ENCODE measurements at places on chromosomes 13 and 19. TPM values are rescaled to one million over a fixed set of nuclear protein-coding genes. Genes with fewer than 3 reads are reported as not detected.

The ZNF253 gene
- 44.7 TPM for total RNA-seq

DNA sequence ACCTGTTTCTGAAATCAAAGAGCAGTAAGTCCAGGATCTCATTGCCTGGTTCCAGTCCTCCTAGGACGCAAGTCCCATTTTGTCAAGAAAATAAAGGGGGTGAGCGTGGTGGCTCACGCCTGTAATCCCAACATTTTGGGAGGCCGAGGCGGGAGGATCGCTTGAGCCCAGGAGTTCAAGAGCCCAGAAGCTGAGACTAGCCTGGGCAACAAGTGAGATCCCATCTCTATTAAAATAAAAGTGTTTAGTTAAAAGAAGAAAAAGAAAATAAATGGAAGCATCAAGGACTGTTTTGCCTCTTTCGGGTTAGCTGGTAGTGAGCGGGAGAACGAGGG, 344 bp upstream of the HAUS5 start:
- no peak for DNase-seq

DNA sequence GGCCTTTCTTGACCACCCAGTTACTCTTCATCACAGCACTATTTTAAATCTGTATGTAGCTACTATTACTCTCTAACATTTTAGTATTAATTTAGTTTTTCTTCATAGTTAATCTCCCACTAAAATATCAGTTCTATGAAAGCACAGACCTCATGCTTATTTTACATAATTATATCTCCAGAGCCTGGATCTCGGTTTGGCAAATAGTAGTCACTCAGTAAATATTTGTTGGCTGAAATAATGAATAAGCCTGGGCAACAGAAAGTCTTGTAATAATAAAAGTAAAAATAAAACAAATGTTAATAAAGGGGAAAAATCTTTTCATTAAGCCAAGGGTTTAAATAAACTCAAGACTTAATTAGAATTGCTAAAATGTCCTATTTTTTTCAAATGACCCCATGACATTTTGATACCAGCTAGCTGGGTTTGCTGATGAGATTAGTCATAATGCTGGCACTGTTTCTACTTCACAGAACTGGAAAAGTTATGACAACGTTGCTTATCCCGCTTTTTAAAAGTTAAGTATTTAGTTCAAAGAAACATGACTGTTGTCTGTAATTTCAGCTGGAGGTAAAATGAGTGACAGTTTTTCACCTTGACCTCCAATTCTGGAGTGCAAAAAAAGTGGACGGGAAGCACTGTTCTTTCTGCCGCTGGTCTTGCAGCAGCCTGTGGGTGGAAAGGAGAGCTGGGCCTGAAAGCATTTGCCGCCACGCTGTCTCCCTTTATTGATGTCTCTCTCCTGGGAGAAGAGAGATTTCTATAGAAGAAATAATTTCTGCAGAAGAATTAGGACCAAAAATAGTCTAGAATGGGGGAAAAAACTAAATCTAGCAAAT, 85.2 kb upstream of the SPATA13 start:
- no peak for DNase-seq

GRCh38 chr19:23461120-23461519, 65.8 kb upstream of the ZNF91 start:
- peak; percentile 21 for DNase-seq

DNA sequence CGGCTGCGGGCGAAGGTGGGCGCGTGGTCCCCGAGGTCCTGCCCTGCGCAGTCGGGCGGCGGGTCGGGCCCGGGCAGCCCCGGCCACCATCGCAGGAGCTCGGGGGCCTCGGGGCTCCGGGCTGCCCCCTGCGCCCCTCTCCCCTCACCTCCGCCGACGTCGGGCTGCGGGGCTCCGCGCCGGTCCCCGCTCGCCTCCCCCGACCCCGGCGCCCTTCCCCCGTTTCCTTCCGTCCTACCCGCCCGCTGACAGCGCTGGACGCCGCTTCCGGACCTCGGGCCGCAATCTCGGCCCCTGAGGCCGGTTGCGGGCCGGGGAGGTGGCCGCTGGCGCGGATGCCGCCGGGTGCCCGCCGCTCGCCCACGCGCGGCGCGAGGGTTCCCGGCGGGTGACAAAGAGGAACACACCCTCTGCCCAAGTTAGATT, 720 bp downstream of the FARP1 start:
- DNase-seq = peak; percentile 53

The SGCG gene
- total RNA-seq = not detected

The SACS gene
- total RNA-seq = 60.6 TPM

DNA sequence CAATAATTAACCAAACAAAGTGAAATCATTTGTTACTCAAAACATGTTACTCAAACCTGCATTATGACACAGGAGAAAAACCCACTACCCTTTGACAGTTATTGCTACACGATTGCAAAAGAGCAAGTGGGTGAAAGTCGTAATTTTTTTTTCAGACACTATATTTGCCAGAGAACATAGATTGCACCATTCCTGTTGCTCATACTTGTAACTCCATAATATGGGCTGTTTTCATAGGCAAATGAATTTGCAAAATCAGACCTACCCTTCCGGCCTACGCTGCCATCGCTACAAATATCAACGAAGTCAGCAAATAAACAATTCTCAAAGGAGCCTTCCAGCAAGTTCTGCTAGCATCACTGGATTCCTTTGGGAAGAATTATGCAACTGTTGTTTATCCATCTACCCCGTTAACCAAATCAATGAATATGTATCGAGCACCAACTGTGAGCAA, 396.5 kb downstream of the IRS2 start:
- no peak for DNase-seq

DNA sequence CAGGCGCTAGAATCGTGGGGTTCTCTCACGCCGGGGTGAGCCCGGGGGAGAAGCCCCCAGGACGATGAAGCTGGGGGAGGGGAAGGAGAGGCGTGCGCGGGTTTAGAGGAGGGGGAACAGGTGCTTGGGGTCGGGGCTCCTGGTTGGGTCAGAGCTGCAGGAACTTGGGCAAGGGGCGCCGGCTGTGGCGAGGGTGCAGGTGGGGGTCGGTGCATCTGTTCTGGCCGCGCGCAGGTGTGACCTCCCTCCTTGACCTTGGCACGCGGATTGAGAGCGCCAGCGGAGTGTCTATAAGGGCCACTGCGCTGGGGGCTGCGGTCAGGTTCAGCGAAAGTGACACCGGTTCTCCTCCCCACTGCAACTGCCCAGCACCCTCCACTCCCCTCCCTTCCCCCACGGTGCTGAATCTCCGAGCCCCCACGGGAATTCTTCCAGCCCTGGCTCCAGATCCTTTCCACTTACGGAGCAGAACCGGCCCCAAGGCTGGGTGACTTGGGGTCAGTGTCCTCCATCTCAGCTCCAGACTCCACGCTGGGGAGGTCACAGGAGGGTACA, 618 bp downstream of the TMEM38A start:
- DNase-seq = peak; percentile 72

DNA sequence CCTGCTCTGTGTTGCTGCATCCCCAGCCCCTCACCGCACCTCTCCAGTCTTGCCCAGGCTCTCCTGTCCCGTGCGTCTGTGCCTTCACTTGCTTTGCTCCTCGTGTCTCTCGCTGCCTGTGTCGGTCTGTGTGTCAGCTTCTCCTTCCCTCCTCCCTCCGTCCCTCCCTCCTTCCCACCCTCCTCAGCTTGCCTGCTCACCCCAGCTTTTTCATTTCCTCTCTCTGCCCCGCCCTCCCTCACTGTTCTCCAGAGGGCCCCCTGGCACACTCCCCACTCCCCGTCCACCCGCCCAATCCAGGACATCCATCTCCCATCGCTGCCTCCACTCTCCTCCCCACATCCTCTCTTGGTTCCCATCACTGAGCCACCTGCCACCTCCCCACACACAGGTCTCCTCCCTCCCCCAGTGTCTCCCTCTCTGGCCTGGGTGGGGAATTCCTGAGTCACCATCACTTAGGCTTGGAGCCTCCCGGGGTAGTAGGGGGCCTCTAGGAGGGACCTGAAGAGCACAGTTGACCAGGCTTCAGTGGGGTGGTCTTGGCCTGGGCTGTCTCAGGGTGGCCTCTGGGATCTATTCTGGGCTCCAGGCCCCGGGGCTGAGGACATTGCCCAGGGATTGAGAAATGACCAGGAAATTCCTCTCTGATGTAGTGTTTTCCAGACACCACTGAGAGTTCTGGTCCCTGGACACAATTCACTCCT, at the start of gene PTGIR:
Gene PTGIR, minus strand, starts transcription at position 132 of the 704 bp plus-strand sequence. CDS start 864 bp downstream, outside the sequence.
- DNase-seq = peak; percentile 40

GRCh38 chr19:18110609-18111232, 13.1 kb downstream of the MAST3 start:
- DNase-seq = peak; percentile 75

The ZNF709 gene
- total RNA-seq = 1.8 TPM

DNA sequence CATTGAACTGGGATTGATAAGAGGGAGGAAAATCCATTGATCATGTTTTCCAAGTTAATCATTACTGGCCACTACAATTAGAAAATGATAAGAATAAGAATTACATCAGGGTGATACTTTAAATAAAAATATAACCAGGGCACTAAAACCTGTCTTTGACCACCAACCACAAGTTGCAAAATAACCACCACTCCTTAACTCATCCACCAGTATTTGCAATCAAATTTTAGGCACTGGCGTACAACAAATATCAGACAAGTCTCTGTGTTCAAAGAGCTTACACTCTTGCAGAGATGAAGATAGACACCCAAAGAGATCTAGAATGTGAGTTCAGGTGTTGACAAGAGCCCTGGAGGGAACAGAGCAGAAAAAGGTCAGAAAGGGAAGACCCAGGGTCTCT, 514 bp downstream of the CEACAM3 start:
- no peak for DNase-seq

The FXYD3 gene
- not detected for total RNA-seq

The SUCLA2 gene
- 62.3 TPM for total RNA-seq

The KIR2DL1 gene
- total RNA-seq = not detected

- DNase-seq = no peak
These were observed 23.7 kb downstream of the ZNF175 start for GRCh38 chr19:51594774-51595109.

DNA sequence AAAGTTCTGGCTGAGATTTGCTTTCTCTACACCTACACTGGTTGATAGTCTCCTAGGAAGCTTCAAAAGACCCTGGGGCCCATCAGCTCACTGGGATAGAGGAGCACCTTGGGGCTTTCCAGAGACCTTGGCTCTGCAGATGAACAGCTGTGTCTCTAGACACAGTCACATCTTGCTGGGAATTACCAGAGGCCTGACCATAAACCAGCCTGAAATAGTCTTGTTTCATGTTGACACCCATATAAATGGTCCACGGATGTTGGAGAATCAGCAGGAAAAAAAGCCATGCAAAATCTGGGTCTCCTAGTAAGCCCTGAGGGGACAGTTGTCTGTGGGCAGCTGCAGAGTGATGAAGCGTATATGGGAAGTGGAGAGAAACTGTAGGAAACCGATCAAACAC, 207.6 kb downstream of the DNAJC15 start:
- DNase-seq = no peak

The SLC25A41 gene
- total RNA-seq = not detected

The SERTM1 gene
- 1.8 TPM for total RNA-seq

- no peak for DNase-seq
These were observed 127.5 kb upstream of the OBI1 start for GRCh38 chr13:78786459-78786858.

DNA sequence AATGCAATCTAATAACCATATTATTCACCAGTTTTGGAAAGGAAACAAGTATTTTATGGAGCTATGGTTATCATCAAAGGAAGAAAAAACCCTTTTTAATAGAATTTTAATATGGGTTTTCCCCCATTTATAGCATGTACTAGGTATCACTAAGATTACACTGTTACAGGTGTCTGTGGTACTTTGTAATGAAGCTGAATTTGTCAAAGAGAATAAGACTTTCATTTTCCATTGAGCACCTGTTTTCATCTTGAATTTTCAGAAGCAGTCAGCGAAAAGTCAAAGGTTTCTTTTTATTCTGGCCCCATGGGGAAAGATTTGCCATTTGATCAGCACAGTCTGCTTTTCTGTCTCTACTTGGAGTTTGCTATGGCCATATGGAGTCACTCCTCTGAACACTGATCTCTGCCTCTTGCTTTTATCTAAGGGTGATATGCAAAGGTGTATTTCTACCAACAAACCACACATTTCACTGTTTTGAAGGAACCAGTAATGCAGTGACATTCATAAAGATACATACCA, 590.0 kb downstream of the DCT start:
- DNase-seq = no peak

DNA sequence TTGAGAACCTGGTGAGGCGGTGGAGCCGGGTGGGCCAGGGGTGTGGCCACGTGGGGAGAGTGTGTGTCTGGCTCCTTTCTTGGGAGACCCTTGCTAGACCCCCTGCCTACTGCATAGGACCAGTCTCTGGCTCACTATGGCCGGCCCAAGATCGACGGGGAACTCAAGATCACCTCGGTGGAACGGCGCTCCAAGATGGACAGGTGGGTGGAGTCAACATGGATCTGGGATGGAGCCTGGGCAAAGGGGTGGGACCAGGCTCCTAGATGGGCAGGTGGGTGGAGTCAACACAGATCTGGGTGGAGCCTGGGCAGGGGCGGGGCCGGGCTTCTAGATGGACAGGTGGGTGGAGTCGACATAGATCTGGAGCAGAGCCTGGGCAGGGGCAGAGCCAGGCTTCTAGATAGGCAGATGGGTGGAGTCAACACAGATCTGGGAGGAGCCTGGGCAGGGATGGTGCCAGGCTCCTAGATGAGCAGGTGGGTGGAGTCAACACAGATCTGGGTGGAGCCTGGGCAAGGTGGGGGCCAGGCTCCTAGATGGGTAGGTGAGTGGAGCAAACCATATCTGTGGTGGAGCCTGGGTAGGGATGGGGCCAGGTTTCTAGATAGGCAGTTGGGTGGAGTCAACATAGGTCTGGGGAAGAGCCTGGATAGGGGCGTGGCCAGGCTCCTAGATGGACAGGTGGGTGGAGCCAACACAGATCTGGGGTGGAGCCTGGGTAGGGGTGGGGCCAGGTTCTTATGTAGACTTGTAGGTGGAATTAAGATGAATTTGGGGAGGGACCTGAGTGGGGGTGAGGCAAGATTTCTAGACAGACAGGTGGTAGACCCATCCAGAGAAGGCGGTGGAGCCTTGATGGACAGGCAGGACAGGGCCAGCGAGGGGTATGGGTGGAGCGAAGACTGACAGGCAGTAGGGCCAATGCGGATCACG, 56.5 kb downstream of the VAV1 start:
- peak; percentile 83 for DNase-seq

The NCAN gene
- 8.0 TPM for total RNA-seq

DNA sequence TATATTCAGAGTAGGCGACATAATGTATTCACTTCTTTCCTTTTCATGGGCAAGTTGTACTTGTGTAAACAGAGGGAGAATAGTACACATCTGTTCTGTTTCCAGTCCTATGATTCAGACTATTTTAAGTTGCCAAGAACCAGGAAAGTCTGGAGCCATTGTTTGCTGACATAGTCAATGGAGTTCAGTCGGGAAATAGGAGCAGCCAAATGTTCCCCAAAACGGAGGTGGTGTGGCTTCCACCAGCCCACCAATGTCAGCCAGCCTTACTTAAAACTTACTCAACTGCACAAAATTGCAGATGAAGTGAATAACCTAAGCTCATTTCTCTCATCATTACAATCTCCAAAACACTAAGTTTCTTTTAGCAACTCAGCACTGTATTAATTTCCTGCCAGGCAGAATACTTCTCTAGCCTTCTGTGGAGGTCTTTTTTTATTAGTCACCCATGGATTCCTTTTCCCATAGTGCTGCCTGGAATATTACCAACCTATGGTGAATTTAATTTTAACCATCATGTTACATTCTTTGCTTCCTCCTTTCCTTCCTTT, 22.3 kb upstream of the CSNK1A1L start:
- no peak for DNase-seq

GRCh38 chr13:30871588-30872275, 34.3 kb upstream of the MEDAG start:
- peak; percentile 35 for DNase-seq
